Psoas muscle (tissue), 8 donors: ENCODE measurements at places on chromosomes 1 and 21.

DNA sequence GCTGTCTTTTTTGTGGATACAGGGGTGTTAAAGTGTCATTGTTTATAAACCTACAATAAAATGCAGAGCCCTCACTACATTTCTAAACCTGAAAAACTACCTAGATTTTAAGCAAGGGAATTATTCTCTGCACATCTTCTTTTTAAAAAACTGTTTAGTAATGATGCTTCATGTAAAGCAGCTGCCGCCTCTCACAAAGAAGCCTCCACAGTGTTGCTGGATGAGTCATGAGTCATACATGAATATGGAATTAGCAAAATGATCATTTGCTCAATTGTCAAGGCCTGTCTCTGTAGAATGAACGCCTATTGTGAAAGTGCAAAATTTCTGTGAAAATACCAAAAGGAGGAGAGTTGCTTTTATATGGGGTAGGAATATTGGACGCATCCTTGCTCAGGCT lies 259.5 kb upstream of the CHRM3 start:
- no peak for DNase-seq

- DNase-seq = no peak
Observed at GRCh38 chr1:183632964-183633363, 2.6 kb downstream of the ARPC5 start.

DNA sequence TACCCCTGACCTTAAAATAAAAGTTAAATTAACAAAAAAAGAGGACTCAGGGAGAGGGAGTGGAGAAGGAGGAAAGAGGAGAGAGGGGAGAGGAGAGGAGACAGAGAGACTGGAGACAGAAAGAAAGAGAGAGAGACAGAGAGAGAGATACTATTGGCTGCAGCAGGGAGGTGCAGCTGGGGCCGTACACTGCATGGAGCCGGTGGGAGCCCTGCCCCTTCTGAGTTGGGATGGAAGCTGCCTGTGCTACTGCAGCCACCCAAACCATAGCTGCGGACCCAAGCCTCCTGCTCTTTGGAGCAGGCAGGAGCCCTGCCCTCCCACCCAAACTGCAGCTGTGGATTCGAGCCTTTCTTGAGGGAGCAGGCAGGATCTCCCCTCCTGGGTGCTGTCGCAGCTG lies 32.7 kb upstream of the HP1BP3 start:
- no peak for DNase-seq

DNA sequence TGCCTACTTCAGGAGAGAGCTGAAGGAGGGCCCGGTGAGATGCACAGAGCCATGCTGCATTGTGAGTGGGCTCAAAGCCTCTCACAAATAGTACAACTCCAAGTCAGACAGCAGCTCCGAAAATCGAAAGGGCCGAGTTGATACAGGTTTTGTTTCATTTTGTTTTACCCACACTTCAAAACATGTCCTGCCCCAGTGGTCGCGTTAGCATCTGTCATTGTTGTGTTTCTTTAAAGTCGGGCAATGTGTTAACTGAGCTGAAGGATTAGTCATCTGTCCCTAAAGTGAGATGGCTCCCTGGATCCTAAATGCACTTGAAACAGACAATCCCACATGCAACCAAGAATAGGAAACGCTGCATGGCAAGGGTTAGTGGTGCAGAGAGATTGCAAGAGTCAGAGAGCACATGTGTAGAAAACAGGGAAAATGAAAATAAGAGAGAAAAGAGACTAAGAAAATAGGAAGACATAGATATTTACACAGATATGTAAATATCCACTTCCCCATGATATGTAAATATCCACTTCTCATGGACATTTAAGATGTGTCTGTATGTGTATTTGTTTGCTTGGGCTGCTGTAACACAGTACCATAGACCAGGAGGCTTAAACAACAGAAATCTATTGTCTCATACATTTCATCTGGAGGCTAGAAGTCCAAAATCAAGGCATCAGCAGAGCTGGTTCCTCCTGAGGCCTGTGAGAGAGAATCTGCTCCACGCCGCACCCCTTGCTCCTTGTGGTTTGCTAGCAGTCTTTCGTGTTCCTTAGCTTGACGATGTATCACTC lies 131.4 kb upstream of the RAB4A start:
- no peak for DNase-seq

- DNase-seq = no peak
Observed at GRCh38 chr1:76299036-76299435, 224.5 kb downstream of the ST6GALNAC3 start.

- no peak for DNase-seq
Observed at GRCh38 chr1:183282101-183282855, 96.2 kb downstream of the LAMC2 start.

DNA sequence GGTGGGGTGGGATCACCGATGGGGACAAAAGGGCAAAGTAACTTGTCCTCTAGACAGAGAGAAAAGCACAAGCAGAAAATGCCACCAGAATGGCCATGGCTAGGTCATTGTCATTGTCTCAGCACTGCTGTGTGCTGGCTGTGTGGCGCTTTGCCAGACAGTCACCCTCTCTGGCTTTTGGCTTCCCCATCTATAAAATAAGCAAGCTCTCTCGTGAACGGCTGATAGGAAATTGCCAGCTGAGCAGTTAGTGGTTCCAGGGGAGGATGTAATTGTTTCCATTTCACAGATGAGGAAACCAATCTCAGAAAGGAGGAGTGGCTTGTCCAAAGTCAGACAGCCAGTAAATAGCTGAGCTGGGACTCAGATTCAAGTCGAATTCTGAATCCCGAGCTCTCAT lies 32.5 kb downstream of the PADI2 start:
- no peak for DNase-seq
